ENCODE measurements at places on chromosomes 12 and 14.
A peak's percentile ranks its signal among the peaks of the same experiment; 100 is the strongest.

DNA sequence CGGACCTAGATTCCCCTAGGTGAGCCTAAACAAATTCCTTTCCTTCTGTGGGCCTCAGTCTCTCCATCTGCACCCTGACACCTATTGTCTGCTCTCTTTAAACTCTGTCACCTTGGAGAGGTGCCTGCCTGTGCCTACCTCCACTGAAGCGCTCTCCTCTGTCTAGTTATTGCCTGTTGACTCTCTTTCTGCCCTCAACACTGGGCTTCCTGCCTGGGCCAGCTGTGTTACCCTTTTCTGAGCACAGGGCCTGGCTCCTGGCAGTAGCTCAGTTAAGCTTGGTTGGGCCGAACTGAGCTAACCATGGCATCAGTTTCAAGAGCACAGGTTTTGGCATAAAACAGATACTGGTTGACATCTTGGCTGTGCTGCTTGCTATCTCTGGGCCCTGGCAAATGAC, 43.5 kb downstream of the PRMT8 start:
- no peak for DNase-seq

- no peak for DNase-seq
Measured at GRCh38 chr12:129049917-129050316, 196.6 kb downstream of the GLT1D1 start.

DNA sequence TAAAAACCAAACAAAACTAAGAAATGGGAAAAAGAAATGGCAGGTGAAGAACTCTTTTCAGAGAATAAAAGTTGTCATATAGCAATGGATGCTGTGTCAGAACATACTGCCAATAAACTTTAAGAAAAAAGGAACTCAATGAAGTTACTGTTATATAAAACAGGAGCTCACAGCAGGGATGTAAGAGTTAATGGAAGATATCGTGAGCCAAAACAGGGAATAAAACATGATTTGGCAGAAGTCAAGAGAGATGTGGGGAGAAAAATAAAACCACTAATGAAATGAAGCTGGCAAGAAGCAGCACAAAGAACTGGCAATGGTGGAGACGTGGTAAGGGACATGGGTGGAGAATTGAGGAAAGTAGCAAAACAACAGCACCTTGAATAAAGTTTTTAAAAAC, 61.0 kb downstream of the TAOK3 start:
- DNase-seq: no peak

- no peak for DNase-seq
Measured at GRCh38 chr12:45994736-45995135, 4.4 kb upstream of the SCAF11 start.

- DNase-seq: no peak
Measured at GRCh38 chr14:22268875-22269274, 320.1 kb downstream of the DAD1 start.

DNA sequence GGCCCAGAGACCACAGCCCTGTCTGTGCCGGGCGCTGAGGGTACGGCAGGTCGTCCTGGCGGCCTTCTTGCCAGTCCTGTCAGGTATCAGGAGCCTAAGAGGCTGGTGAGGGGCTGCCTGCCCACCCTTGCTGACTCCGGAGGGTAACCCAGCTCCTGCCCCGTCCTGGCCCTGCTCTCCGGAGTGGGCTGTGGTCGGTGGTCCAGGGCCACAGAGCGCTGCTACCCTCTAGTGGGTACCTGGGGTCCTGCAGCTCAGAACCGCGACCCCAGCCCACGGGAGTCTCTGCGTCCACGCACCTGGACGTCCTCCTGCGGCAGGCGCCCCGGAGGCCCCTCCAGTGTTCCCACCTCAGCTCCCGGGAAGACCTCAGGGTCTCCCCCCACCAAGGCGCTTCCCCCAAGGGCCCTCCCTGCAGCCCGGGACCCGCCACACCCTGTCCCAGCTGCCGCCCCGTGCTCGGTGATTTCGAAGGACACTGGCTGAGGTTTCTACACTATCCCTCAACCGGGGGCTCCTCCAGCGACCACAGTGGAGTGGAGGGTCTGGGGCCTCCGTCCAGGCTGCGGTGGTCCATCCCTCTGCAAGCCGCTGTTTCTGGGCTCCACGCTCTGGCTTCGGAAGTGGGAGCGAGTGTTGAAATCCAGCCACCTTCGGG, 75.9 kb upstream of the FBRSL1 start:
- DNase-seq: no peak

GRCh38 chr12:116615141-116615861, 56.1 kb downstream of the MAP1LC3B2 start:
- DNase-seq: no peak

DNA sequence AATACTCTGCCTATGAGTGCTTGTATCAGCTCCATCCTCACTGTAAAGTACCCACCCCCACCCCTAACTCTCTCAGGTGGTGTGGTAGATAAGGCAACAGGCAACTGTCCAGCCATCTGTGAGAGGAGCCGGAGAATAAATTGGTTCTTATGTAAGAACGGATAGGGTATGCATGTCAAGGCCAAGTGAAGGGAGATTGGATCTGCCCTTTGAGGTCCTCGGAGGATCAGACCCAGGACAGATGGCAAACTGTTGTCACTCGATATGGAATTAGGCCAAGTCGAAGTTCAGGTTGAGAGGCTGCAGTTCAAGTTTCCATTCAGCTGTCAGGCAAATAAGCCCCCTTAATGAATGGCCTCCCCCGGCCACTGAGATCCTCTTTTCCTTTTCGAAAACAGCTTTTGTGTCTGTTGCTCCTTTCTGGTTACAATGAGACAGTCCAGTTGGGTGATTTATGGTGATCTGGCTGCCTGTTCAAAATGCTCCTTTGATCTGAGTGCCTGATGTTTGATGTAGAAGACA, 120.3 kb downstream of the VRK1 start:
- no peak for DNase-seq

DNA sequence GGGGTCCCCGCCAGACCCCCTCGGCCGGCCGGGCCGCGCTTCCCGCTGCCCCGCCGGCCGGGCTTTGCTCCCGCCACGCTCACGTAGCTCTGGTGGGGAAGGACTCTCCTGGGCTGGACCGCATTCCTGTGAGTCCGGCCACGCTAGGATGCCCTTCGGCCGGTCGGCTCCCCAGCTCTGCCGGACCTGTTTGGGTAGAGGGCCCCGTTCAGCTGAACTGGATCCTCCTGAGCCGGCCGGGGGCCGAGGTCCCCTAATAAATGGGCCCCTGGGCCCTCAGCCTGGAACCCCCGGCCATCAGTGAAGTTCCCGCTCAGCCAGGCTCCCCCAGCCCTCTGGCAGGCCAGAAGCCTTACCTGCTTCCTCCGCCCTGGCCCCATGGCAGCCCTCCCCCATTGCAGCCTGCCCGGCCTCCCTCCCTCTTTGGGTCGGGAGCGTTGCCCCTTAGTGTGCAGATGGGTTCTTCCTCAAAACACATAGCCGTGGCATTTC, 593 bp downstream of the UNC119B start:
- DNase-seq: peak; percentile 15

DNA sequence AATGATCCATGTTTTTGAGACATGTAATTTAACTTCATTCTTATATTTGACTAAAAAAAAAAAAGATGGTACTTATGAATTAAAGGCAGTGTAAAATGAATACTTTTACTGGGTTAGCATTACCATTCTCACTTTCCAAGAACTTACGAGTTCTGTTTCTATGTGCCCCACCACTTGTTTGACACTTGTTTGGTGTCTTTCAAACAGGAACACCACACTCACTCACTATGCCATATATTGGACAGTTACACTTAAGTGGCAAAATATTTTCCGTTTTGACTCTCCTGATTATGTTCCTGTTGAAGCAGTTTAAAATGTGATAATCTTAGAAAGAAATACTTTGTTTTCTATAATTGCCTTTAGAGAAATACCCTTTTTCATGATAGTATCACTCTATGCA, 56.6 kb upstream of the ATXN7L3B start:
- no peak for DNase-seq

GRCh38 chr12:3931206-3931605, 58.0 kb upstream of the PARP11 start:
- no peak for DNase-seq

GRCh38 chr12:69657376-69658137, 41.5 kb downstream of the BEST3 start:
- no peak for DNase-seq

GRCh38 chr14:24274101-24274543, 2.7 kb upstream of the RABGGTA start:
- DNase-seq: no peak

- no peak for DNase-seq
Measured at GRCh38 chr14:83711046-83711445, 1818.9 kb upstream of the FLRT2 start.

- no peak for DNase-seq
Measured at GRCh38 chr12:116006141-116006540, 271.4 kb downstream of the MED13L start.

- DNase-seq: no peak
Measured at GRCh38 chr12:95788637-95789036, 1.9 kb downstream of the NTN4 start.

DNA sequence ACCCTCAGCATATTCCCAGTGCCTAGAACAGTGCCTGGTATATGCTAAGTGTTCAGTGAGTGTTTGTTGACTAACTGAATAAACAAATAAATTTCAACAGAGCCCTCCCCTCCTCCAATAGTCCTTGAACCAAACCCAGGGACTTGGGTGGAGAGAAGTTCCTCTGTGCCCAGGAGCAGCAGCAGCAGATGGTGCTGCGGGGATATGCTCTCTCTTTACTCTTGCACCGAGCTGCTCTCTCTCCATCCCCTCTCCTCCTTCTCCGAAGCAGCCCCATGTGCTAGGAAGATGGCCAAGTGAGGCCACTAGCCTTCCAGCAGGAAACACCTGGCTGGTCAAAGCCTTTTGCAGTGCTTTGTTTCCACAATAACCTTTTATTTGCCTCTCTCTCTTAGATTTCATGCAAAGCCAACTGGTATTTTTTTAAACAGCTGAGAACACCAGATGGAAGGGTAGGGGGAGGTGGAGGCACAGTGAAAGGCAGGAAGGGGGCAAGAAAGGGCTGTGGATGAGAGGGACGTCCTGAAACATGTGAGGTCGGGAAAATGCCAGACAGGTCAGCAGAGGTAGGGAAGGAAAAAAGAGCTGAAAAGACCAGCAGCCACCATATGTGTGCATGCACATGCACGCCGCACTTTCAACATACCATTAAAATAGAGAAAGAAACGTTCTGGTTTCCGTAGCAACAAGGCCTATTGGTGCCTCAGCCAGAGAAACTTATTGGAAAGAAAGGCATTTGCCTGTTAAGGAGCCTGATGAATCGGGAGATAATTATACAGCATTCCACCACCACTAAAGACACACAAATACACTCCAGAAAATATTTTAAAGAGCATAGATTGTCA, 78.9 kb downstream of the EMP1 start:
- no peak for DNase-seq

DNA sequence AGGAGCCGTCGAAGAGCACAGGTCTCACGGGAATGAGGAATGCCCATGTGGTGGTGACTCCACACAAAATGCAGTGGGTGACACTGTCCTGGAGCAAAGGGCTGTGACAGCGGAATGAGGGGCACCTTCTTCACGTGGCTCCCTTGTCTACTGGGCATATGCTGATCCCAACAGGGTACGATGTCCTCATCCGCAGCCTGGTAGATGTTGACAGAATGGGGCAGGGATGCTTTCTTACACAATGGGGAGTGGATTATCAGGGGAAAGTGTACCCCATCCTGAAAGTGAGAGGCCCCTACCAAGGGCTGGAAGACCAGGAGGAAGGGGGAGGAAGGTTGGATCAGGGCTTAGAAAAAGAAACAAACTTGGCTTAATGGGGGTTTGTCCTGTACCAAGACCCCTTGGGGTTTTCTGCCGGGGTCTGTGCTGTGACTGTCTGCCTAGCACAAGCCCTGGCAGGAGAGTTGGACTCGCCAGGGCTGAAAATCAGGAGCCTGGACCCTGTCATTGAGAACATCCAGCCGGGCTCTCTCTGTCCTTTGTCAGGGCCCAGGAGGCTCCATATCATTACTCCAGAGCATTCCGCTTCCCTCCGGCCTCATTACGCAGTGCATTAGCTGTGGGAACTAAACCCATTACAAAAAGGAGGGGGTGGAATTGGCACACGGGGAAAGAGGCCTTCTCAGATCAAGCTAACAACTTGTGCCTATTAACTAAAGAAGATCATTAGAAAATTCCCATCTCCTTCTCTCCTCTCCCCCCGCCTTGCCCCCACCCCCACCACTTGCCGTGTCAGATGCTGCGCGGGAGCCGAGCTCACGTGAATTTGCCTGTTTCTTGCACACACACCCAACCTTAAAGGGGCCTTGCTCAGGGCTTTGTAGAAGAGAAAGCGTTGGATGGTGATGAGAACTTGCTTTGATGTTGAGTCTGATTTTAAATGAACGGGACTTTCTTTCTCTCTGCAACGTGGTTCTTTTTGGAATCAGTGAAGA, 171.8 kb upstream of the PARP11 start:
- DNase-seq: no peak

GRCh38 chr14:95545515-95546168, 10.8 kb downstream of the GLRX5 start:
- no peak for DNase-seq

- DNase-seq: no peak
Measured at GRCh38 chr14:47261350-47261749, 414.1 kb downstream of the MDGA2 start.

DNA sequence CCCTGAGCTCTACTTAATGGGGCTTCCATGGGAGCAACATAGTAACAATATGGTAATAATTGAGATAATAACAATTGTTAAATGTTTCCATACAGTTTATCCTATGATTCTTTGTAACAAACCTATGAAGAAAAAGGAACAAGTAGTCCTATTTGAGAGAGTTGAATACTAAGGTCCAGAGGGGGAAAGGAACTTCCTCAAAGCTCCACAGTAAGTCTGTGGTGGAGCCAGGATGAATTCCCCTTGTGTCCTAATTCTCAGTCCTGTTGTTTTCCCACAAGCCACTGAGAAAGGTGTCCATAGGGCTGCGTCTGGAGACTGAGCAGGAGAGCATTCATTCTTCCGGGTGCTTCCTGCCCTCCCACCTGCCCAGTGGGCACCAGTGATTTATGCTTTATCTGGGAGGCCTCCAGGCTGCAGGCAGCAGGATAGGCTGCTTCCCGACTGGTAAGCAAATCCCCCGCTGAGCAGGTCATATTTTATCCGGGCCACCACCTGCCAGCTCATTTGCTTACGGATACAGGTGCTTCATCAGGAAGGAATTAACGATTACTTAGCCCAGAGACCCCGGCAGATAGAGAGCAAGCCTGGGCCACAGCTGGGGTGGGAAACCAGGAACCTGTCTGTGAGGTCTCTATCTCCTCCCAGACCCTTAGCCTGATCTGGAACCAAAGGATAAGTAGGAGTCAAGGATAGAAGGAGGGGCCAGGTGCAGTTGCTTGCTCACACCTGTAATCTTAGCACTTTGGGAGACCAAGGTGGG, 33.9 kb upstream of the FAM222A start:
- no peak for DNase-seq

GRCh38 chr14:33833706-33834465, 117.0 kb downstream of the EGLN3 start:
- no peak for DNase-seq

GRCh38 chr12:94172973-94173372, 24.6 kb downstream of the PLXNC1 start:
- DNase-seq: no peak

GRCh38 chr12:95107362-95107761, 33.9 kb upstream of the NR2C1 start:
- no peak for DNase-seq

DNA sequence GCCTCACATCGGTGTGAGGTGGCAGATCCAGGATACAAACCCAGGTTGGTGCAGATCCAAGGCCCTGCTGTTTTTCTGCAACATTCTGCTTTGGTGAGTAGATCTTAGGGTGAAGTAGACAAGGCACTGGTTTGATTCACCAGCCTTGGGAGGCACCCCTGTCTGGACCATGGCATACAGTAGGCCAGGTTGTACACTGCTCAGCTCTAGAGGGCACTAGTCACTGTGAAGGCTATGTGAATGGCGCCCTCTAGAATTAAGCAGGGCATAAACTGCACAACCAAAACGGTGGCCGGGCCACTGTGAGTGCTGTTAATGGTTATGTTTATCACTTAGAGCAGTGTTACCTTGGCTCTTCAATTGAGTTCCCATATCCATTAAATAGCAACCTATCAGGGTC, 280.6 kb upstream of the PWP1 start:
- DNase-seq: no peak
